CD14-positive monocyte (primary cell): ENCODE measurements at places on chromosomes 3 and 15.

DNA sequence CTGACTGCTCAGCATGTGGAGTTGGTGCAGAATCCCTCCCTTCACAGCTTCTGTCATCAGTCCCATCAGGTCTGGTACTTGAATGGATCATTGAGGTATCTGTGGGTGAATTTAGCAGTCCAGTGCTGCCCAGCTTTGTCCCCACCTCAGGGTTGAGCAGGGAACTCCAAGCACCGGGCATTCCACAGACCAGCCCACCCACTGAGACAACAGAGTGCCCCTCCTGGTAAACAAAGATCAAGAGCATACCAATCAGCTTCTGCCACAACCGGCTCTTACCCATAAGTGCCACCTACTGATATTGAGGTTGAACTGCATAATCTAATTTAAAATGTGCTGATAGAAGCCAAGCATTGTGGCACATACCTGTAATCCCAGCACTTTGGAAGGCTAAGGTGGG is 57.1 kb upstream of the FXR1 start:
- DNase-seq, result no peak

DNA sequence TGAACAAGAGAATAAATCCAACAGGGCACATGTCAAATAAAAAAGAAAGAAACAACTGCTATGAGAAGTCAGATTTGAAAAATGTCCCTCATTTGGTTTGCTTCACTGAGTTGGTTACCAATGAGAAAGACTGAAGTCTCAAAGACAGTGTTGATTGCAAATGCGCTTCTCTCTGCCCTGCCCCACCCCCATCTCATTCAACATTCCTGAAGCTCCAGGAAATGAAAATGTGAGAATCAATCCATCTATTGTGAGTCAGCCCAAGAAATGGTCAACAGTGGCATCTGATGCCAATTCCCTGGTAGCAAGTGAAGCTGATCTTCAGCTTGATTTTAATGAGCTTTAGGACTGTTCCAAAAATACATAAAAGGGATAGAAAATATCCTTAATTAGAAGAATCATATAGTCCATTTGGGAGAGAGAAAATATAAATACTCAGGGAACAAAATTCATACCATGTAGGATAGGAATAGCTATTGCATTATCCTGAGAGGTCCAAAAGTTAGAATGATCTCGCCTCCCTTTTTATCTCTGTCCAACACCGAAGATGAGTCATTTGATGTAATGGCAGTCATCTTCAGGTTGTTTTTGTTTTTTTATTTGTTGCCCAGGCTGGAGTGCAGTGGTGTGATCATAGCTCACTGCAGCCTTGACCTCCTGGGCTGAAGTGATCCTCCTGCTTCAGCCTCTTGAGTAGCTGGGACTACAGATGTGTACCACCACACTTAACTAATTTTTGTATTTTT is 200.3 kb upstream of the UMPS start:
- no peak for DNase-seq

- DNase-seq, result no peak
Measured at GRCh38 chr15:94666553-94666952, 435.2 kb downstream of the MCTP2 start.

DNA sequence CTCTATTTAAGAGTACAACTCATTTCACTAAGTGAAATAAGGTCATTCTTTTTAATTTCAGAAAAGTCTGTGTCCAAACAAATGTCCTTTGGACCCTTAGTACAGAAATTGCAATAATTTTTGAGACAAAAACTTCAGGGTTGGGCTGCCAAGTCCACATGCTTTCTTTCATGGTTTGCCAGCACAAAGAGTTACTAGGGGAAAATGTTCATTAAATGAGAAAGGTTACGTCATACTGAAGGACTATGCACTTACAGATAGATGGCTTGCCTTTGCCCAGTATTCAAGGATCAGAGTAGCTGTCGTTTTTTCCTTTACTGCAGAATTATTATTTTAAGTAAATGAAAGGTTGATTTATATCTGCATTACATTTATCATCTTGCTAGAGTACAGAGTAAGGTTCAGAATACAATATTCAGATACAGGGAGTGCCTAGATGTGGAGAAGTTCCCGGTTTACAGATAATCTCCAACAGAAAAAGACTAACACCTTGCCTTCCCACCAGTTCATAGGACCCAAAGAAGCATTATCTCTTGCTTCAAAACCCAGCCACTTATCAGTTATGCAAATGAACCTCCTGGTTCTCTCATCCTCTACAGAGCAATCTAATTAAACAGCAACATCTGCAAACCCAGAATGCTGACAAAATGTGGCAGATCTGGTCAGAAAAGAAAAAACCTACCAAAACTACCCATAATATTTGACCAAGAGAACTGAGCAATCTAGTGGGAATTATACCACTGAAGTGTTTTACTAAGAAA is 179.3 kb downstream of the FRMD5 start:
- no peak for DNase-seq

DNA sequence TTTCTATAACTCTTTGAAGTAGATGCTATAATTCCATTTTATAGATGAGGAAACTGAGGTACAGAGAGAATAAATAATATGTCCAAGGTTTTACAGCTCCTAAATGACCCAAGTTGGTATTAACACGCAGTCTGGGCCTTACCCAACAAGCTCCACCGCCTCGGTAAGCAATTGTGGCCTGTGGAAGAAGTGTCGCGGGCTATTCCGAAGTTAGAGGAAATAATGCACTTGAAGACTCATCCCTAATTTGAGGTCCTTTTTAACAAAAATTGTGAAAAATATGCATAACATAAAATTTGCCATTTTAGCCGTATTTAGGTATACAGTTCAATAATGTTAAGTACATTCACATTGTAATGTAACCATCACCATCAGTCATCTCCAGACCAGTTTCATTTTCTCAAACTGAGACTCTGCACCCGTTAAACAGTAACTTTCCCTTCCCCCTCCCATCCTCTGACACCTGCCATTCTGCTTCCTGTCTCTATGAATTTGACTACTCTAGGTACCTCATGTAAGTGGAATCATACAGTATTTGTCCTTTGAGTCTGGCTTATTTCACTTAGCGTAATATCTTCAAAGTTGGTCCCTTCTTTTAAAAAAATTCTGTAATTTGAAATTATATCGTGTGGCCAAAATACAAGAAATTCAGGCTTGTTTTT is 18.2 kb downstream of the IDH3A start:
- DNase-seq, result no peak

DNA sequence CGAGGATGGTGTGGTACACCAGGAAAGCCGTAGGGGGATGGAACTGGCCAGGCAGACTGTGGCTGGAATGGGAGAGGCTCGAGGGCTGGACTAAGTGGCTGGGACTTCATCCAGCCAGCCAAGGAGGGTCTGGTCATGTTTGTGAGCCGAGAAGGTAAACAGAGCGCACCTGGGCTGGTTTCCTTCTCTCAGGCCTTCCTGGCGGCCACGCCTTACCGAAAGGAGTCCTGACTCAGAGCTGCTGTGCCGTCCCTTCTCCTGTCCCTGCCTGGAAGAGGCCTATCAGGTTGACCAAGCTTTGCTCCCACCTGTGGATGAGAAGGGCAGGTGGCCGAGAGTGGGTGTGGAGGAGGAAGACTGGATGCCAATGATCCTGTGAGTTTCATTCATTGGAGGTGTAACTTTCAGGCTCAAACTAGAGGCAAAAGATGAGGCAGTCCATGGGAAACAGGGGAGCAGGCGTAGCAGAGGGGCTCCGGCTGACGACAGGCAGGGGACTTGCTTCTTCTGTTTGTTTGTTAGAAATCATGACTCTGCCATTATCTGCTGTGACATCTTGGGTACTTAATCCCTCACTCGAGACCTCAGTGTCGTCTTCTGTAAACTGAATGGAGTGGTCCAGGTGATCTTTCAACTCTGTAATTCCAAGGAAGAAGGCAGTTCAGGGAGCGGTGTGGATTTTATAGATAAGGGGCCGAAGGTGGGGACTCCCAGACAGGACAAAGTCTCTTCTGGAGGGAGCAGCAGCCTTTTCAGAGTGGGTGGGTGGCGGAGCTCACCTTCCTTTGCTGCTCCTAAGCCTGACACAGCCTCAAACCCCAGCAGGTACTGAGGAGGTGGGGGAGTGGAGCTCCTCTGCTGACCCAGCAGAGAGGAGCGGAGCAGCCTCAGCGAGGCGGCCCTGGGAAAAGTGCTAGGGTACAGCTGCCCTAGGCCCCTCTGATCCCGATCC is 71.8 kb upstream of the GATM start:
- no peak for DNase-seq
